Mucosa of descending colon (tissue), 3 donors: ENCODE measurements at places on chromosomes 13 and 19.

DNA sequence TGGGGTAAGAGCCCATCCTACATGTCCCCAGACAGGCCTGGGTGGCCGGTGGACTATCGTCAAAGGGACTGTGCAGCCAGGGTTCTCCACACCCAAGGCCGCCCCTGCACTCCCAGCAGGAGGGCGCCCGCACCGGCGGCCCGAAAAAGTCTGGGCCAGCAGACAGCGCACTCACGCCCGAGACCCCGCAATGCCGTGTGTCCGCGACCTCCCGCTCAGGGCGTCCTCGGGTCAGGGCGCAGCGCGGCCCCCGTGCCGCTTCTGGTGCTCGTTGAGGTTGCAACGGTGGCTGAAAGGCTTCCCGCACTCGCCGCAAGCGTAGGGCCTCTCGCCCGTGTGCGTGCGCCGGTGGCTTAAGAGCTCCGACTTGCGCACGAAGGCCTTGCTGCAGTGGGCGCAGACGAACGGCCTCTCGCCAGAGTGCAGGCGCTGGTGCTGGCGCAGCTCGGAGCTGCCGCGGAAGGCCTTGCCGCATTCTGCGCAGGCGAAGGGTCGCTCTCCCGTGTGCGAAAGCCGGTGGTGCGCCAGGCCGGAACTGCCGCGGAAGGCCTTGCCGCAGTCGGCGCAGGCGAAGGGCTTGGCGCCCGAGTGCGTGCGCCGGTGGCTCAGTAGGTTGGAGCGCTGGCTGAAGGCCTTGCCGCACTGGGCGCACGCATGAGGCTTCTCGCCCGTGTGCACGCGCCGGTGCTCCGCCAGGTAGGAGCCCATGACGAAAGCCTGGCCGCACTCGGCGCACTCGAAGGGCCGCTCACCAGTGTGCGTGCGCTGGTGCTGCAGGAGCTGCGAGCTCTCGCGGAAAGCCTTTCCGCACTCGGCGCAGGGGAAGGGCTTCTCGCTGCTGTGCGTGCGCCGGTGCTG, 2.8 kb upstream of the A1BG start:
- DNase-seq = no peak

DNA sequence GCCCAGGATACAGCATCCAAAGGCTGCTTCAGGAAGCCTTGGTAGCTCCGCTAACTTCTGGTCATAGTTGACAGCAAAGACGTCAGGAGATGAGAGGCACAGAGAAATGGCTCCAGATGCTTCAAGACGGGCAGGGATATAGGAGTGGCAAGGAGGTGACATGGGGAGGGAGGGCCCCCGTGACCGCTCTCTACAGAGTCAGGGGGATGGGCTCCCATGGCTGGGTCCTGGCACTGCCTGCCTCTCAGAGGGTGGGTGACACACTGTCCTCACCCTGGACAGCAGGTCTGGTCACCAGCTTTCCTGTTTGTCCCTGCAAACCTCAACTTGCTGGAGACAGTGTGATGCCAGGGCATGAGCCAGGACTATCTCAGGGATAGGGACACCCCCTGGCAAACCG, 10.3 kb upstream of the ZNF14 start:
- DNase-seq = no peak

DNA sequence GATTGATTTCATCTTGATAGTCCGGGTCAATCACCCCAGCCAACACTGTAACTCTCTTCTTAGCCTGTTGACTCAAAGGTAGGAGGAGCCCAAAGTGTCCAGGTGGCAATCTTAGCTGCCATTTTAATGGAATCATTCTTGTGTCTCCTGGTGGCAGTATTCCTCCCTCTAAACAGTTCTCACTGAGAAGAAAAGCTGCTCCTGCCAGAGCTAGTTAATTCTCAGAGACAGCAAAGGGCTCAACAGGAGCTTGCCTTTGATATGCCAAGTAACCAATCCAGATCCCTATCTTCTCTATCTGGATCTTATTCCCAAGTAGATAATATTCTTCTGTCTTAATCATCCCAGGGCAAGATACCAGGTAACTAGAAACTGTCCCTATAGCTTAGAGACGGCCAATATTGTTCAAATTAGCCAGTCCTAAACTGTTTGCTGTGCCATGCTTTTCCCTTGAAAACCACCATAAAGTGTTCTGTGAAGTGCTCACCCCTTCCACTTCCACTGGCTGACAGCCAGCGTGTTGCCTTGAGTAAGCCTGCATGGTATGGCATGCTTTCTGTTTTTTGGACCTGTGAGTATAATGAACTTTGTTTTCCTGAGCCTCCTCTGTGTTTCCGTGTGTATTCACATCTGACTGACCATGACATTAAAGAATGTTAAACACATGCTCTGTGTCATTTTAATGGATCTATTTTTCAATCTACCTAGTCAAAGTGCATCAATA, 463.7 kb upstream of the SLITRK5 start:
- DNase-seq = no peak

DNA sequence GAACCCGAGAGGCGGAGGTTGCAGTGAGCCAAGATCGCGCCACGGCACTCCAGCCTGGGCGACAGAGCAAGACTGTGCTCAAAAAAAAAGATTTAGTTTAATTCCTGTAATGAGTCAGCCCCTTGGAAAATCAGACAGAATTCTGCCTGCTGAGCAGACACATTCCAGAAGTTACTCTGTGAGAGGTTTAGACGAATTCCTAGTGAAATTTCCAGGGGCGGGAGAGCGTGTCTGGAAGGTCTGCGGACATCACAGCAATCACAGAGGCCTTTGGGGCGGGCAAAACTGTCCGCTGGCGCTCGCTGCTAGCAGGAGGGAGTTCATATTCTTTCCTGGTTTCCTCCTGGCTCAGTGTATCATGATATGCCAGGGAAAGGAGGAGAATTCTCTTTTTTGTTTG, 17.5 kb downstream of the MISP start:
- DNase-seq = no peak

DNA sequence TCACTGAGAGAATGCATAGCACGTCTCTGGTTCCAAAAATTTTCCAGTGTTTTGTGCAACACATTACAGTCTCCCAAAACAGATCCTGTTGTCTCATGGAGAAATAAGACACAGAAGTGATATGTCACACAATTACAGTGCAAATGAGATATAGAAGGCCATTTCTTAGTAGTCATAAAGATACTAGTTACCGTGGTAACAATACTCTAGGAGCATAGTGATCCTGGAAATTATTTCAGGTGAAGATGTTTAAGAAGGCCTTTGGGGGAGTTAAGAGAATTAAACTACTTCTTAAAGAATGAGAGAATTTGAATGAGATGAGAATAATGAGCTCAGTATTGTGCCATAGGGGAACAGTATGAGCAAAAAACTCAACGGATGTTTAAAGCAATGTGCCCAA, 628.0 kb upstream of the MIR17HG start:
- no peak for DNase-seq

GRCh38 chr13:79692846-79693245, 211.9 kb downstream of the NDFIP2 start:
- no peak for DNase-seq

GRCh38 chr19:289651-290371, 1.4 kb downstream of the PLPP2 start:
- DNase-seq = peak; percentile 76

DNA sequence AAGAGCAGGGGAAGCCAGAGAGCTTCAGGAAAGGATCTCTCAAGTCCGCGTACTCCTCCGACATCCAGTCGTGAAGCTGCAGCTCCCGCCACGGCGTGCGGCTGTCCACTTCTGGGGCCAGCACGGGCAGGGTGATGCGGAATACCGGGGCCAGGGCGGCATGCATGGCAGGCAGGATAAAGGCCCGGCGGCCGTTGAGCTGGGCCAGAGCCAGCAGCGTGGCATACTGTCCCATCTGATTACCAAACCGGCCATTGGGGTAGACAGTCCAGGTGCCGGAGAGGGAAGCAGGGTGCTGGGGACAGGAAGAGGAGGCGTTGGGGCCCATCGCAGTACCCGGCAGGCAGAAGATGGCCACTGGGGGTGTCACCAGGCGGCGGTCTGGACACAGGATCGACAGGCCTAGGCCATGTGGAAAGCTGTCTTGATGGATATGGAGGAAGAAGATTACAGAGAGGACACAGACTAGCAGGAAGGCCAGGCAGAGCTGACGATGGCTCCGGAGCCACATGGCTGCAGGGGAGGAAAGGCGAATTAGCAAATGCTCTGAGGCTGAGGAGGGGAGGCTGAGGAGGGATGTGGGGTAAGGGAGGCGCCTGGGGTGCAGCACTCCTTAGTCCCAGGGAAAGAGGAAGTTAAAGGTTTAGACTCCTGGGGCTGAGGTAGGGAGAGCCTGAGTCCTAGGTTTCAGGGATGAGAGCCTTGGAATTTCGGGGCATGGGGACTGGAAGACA, 1.5 kb downstream of the FUT1 start:
- no peak for DNase-seq

GRCh38 chr13:71285700-71286099, 581.3 kb downstream of the DACH1 start:
- DNase-seq = no peak

- no peak for DNase-seq
Observed at GRCh38 chr13:50932091-50932490, 22.5 kb downstream of the RNASEH2B start.

DNA sequence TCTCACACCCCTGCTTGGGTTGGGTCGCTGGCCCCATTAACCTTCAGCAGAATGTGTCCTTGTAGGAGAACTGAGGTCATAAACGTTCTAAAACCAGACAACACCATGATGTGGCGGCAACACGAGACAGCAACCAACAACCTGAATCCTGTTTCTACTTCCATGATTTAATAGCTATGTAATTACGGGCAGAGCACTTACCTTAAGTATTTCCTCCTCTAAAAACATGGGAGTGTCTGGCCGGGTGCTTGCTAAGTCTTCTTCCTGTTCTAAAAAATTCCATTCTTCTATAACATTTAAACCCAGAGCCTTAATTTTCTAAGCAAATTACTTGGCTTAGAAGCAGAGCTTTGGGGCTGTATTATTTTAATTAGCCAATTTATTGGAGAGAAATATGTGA, 33.5 kb upstream of the IRS2 start:
- no peak for DNase-seq

DNA sequence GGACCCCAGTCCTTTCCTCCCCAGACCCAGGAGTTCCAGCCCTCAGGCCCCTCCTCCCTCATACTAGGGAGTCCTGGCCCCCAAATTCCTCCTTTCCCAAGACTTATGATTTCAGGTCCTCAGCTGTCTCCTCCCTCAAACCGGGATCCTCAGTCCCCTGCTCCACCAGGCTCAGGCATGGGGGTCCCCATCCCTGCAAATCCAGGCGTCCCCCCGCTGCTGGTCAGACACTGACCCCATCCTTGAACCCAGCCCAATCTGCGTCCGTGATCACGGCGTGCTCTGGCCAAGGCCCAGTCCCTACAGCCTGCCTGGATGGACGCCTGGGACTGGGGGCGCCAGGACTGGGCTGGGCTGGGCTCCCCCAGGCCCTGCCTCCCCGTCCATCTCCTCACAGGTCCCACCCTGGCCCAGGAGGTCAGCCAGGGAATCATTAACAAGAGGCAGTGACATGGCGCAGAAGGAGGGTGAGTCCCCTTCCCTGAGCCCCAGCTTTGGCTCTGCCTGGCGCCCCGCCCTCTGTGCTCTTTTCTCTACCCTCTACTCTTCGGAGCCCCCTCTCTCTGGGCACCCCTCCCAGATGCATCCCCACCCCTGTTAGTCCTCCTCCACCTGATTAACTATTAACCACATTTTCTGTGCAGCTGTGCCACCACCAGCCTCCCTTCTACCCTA, 672 bp downstream of the HPN start:
- DNase-seq = no peak

GRCh38 chr13:94556621-94557020, 39.3 kb downstream of the TGDS start:
- no peak for DNase-seq

- DNase-seq = no peak
Observed at GRCh38 chr13:62767473-62767872, 1351.8 kb upstream of the PCDH20 start.

DNA sequence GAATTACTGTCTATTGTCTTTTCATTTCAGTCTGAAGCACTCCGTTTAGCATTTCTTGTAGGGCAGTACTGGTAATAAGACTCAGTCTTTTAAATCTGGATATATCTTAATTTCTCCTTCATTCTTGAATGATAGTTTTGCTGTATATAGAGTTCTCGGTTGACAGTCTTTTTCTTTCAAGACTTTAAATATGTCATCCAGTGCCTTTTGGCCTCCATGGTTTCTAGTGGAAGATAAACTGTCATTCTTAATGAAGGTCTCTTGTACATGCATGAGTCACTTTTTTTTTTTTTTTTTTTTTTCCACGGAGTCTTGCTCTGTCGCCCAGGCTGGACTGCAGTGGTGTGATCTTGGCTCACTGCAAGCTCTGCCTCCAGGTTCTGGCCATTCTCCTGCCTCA, 27.2 kb upstream of the ZDHHC20 start:
- DNase-seq = no peak

DNA sequence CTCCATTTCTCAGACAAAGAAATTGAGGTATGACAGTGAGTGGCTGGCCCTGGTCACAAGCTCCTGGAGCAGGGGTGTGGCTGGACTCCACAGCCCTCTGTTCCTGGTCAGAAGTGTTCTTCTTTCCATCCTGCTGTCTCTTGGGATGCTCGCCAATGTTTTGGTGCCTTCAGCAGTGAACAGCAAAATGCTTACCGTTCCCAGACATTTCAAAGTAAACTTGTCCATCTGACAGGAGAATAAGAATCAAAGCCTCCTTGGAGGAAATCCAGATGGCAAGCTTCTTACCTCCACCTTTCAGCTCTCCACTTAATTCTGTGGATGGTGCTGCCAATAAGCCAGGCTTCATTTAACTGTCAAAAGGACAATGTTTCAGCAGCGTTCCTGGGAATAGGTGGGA, 954.1 kb downstream of the UQCRFS1 start:
- no peak for DNase-seq

GRCh38 chr19:40396886-40397567, 7.0 kb upstream of the HIPK4 start:
- DNase-seq = no peak

- no peak for DNase-seq
Observed at GRCh38 chr19:31351855-31352195, 2.6 kb upstream of the TSHZ3 start.

GRCh38 chr13:34294483-34295129, 476.7 kb downstream of the RFC3 start:
- no peak for DNase-seq

DNA sequence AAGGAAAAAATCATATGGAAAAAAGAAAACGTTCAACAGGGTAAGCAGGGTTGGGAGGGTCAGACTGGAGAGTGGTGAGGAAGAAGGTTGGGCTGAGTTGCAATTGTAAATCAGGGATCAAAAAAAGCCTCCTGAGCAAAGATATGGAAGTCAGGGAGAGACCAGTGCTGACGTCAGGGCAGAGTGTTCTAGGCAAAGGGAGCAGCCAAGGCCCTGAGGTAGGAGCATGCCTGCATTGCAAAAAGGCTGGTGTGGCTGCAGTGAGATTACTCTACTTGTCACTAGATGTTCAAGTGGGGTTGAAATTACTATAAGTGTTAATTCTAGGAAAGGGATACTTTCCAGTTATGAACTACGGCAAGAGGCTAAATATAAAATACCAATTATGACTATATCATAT, 562.0 kb downstream of the MYO16 start:
- DNase-seq = no peak
